Amniotic epithelial cell (primary cell): ENCODE measurements at places on chromosomes 1 and 21.
A peak's percentile ranks its signal among the peaks of the same experiment; 100 is the strongest.

- no peak for DNase-seq
These were observed 45.4 kb upstream of the LRRN2 start for GRCh38 chr1:204730826-204731459.

DNA sequence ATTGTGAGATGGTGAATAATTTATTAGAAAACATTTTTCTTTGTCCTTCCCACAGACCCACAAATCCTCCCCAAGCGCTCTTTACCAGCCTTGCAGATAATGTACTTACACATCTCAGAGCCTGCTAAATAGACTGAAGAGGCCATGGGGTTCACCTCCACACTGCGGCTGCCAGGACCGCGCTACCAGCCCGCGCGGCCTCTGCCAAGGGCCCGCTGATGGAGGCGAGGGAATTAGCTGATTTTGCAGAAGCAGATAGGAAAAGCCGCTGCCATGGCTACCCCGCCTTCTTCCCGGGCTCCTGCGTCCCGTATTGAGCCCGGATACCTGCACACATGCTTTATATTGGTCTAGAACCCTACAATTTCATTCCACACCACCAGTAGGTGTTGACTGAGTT, 248.0 kb upstream of the FOXD3 start:
- DNase-seq: no peak

GRCh38 chr1:197367627-197368026, 99.6 kb downstream of the CRB1 start:
- no peak for DNase-seq

DNA sequence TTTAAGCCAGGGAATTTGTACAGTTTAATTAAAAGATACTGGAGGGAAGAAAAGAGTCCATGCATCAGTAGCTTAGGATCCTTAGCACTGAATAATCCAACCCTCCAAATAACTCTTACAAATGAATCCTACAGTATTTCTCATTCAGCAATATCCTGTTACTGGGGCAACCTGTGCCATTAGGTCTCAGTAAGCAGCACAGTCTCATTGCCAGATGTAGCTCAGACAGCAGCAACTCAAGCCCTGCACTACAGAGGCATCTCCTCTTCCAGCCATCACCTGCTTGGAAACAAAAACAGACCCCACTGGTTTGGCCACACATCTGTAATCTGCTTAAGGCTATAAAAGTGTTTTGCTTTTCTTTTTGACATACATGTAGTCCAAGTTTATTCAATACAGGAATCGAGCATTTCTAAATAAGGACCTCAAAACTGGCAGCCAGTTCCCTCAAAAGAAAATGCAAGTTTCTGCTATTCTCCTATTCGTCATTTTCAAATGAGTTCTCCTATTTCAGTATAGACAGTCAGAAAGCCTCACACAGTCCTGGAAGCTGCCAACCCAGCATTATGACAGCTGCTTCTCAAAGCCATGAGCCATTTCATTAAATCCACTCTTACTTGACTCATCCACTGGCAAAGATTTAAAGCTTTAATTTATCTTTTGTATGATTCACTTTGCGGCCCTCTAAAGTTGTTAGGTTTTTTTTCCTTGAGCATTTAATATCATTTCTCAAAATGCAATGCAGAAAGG, 129.0 kb downstream of the APP start:
- DNase-seq: peak; percentile 78

DNA sequence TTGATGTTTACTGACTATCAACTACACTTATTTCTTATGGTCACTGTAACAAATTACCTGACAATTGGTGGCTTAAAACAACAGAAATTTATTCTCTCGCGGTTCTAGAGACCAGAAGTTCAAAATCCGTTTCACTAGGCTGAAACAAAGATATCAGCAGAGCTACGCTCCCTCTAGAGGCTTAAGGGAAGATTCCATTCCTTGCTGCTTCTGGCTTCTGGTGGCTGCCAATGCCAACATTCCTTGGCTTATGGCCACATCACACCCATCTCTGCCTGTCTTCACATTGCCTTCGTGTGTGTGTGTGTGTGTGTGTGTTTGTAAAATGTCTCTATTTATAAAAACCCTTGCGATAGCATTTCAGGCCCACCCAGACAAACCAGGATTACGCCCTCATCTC, 66.4 kb downstream of the LMX1A start:
- no peak for DNase-seq

- DNase-seq: no peak
These were observed 23.4 kb downstream of the DDI2 start for GRCh38 chr1:15640667-15641066.

DNA sequence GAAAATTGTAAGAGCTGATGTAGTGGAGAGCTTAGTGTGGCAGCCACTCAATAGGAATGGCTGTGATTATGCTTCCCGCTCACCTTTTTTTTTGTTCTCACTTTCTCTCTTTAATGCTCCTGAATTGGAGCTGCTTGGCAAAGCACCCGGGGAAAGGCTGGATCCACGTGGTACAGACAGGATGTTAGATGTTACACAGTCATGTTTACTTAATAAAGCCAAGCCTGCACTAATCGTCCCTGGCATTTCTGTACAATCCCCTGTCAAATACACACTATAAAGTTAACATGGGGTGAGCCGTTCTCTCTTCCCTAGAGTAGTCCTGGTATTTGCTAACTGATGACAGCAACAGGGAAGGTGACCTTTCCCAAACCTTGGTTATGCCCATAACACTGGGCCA, 187.8 kb downstream of the ZSCAN20 start:
- DNase-seq: no peak

DNA sequence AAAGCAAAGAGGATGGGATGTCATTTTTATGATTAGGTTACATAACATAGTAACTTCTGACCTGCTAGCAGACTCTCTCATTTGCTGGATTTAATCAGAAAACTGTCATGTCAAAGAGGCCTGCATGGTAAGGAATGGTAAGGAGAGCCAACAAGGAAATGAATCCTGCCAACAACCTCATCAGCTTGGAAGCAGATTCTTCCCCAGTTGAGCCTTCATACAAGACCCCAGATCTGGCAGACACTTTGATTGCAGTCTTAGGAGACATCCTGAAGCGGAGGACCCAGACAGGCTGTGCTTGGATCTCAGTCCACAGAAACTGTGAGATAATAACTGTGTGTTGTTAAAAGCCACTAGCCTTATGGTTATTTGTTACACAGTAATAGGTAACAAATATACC, 27.6 kb upstream of the MARK1 start:
- no peak for DNase-seq

DNA sequence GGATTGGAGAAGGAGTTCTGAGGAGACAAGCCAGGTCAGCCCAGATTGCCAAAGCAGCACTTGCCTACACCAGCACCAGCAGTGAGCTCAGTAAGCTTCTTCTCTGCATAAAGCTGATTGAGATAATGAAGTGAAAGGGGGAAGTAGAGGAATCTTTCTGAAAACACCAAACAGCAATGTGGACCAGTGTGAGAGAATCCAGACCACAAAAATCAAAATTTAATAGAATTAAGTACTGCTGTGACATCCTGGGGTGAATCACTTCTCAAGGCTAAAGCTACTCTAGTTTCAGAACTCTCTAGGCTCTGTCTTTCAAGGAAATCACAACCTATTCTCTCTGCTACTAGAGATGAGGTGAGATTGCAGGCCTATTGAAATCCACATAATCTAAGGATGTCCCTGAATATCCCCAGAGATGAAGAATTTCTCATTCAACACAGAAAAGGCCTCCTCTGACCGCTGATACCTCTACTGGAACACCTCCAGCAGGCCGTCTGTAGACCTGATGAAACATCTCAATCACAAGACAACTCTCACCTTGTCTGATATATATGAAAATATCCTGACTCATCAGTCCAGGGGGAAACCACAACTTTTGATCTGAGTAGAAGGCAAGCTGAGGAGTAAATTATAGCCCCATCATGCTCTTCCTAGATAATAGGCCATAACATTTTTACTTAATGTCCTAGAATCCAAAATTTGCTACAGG, at the start of gene FCRL4:
FCRL4 (minus strand) TSS at position 127 of the 709 bp plus-strand sequence. CDS start 141 bp downstream, outside the sequence.
- no peak for DNase-seq

DNA sequence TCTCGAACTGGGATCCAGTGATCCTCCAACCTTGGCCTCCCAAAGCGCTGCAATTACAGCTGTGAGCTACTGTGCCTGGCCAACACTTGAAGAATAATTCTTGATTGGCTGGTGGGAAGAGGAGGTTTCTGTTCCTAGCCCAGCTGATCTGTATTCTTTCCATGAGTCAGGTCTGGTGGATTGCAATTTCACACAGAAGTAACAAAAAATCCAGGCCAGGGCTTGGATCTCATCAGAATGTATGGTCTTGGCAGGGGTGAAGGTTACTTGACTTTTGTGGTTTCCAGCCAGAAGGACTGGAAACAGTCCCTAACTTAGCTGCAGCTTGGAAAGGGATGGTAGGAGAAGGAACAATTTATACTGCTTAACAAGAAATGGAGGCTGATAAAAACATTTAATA, 5.1 kb upstream of the HP1BP3 start:
- peak; percentile 96 for DNase-seq

GRCh38 chr1:59298710-59299346, 1.9 kb downstream of the FGGY start:
- peak; percentile 96 for DNase-seq

- no peak for DNase-seq
These were observed 58.6 kb downstream of the RPRD2 start for GRCh38 chr1:150422541-150422940.

- no peak for DNase-seq
These were observed 12.2 kb downstream of the SARS1 start for GRCh38 chr1:109225711-109226445.

- DNase-seq: no peak
These were observed 1.1 kb upstream of the OR14I1 start for GRCh38 chr1:248703674-248704073.

GRCh38 chr1:86516335-86516734, 30.5 kb upstream of the CLCA4 start:
- no peak for DNase-seq

- DNase-seq: no peak
These were observed 94.4 kb upstream of the COL6A1 start for GRCh38 chr21:45887120-45887611.

- peak; percentile 53 for DNase-seq
These were observed 53.9 kb downstream of the DUSP10 start for GRCh38 chr1:221687836-221688487.

DNA sequence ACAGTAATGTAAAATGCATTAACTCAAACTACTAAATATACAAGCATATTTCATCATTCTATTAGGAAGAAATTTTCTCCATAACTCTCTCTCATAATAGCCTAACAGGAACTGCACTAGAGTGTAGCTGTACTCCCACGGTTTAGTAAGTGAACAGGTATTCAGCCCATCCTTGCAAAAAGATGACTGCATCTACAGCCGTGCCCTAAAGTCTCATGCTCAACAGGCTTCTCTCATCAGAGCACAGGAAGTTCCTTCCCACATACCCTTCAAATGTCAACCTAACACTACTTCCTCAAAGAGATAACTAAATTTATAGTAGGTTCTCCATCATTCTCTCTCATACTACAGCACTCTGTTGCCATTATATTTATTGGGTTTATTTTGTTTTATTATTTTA, 251.6 kb downstream of the AKT3 start:
- DNase-seq: peak; percentile 97

- DNase-seq: no peak
These were observed 3.2 kb downstream of the S1PR1 start for GRCh38 chr1:101240041-101240430.

DNA sequence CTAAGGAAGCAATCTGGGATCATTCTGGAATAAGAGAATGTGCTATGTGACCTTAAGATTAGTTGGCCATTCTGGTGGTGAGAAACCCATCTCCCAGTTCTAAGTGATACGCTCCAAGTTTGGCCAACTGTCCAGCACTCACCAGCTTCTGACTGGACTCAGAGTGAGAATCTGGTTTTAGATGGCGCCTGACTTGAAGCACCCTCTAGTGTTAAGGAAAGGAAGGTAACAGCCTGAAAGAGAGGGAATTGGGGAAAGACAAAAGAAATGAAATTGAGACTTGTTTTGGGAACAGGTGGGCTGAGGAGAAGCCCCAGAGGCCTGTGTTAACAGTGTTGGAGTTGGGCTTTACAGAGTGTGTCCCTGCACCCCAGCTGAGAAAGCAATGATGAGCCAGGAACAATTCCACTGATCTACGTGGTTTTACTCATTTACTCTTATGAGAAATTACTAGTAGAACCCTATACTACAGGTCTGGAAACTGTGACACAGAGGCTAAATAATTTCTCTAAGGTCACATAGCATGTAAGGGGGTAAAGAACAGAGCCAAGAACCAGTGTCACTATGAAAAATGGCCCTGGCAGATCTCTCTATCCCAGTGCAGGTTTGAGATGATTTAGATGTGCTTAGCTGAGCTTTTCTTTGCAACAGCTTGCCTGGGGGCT, 9.3 kb upstream of the FCAMR start:
- DNase-seq: peak; percentile 34

DNA sequence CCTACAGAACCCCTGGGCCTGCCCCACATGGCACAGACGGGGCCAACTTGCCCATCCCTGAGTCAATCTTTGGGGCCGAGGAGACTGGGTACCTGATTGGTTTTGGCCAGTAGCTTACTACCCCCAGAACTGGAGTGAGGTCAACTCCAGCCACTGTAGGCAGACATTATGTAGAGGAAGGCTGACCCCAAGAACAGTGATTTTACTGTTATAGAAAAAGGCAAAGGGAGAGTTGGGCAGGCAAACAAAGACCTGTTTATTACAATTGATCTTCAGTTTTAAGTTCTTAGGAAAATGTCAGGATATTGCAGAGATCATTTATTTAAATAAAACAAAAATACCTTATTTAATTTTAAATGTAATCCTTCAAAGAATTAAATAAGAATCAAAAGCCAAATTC, 653.8 kb downstream of the NPHP4 start:
- no peak for DNase-seq
